ENCODE measurements at places on chromosomes 16 and 17.

DNA sequence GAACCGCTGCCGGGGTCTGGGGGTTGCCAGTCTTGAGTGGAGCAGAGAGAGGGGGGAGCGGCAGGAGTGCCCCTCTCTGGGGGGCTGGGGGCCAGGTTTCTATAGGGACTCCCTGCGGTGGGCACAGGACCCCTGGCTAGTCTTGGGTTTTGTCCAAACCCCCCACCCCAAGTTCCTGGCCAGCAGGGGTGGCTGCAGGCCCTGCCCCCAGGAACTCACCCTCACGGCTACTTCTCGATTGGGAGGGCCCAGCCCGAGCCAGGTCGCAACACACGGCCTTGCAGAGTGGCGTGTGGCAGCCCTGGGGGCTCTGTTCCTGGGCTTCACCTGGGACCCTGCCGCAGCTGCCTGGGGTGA lies 601 bp downstream of the CDH15 start:
- no peak for DNase-seq

GRCh38 chr17:42518755-42519545 lies 17.1 kb upstream of the NAGLU start:
- DNase-seq = no peak

GRCh38 chr17:44111777-44112176 lies 11.7 kb downstream of the HDAC5 start:
- DNase-seq = no peak

DNA sequence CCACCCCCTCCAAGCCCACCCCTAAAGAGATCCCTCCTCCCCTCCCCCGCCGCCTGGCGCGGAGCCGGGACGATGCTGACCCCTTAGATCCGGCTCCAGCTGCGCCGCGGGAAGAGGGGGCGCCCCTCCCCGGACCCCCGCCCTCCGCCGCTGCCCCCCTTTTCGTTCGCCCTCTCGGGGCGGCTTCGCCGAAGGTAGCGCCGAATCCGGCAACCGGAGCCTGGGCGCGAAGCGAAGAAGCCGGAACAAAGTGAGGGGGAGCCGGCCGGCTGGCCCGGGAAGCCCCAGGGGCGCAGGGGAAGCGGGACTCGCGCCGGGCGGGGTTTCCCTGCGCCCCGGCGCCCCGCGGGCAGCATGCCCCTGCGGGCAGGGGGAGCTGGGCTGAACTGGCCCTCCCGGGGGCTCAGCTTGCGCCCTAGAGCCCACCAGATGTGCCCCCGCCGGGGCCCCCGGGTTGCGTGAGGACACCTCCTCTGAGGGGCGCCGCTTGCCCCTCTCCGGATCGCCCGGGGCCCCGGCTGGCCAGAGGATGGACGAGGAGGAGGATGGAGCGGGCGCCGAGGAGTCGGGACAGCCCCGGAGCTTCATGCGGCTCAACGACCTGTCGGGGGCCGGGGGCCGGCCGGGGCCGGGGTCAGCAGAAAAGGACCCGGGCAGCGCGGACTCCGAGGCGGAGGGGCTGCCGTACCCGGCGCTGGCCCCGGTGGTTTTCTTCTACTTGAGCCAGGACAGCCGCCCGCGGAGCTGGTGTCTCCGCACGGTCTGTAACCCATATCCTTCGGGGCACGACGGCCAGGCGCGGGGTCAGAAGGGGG lies 623 bp downstream of the CACNA1G start:
- no peak for DNase-seq

DNA sequence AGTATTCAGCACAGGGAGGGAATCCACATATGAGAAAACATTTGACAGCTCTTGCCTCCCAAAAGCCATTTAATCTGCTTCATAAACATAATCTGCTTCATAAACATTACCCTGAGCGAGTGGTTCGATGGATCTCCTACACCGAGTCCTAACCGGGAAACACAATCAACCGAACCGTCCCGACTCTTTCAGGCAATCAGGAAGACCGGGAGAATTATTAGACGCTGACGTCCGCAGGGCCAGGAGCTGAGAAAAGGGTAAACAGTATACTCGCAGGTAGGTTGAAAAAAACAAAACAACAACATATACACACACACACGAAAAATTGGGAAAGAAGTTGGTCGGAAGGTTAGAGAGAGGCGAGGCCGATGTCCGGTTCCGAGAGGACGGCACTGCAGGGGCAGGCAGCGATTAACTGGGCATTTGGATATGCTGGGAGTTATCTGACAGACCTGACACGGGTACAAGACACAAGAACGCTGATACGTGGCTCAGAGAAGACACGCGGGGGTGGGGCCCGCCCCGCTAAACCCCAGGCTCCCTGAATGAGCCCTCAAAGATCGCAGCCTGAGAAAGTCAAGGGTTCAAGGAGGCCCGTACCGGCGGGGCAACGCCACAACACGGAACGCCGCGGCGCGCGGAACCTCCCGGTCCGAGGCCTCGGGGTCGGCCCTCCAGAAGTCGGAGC lies 585 bp downstream of the AP1G1 start:
- DNase-seq = no peak

- no peak for DNase-seq
These were observed 109.9 kb downstream of the METRNL start for GRCh38 chr17:83189044-83190003.

- no peak for DNase-seq
These were observed 8.6 kb downstream of the PIGQ start for GRCh38 chr16:578232-578869.

DNA sequence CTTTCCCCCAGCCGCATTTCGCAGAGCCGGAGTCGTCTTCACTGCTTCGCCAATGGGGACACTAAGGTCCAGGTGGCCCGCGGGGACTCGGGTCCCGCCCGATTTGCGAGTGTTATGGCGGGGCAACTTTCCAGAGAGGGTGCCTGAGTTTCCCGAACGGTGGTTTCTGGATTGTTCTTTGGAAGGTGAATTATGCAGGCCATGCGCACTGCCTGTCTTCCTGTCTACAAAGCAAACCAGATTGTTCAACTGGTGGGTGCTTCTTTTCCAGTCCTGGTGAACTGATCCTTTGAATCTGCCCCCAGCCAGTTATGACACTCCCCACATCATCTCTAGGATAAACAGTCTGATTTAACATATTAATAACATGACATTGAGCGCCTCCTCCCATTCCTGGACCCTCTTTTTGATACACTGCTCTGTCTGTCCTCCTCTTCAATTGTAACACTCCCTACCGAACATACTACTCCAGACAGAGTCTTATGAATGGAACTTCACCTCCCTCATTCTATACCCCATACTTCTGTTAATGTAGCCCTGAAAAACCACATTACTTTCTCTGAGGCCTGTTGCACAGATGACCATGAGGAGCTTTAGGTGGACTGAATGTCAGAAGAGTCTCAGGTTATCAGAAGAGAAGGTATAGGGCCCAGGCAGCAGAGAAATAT lies 159.0 kb downstream of the RAB11FIP4 start:
- DNase-seq = no peak

DNA sequence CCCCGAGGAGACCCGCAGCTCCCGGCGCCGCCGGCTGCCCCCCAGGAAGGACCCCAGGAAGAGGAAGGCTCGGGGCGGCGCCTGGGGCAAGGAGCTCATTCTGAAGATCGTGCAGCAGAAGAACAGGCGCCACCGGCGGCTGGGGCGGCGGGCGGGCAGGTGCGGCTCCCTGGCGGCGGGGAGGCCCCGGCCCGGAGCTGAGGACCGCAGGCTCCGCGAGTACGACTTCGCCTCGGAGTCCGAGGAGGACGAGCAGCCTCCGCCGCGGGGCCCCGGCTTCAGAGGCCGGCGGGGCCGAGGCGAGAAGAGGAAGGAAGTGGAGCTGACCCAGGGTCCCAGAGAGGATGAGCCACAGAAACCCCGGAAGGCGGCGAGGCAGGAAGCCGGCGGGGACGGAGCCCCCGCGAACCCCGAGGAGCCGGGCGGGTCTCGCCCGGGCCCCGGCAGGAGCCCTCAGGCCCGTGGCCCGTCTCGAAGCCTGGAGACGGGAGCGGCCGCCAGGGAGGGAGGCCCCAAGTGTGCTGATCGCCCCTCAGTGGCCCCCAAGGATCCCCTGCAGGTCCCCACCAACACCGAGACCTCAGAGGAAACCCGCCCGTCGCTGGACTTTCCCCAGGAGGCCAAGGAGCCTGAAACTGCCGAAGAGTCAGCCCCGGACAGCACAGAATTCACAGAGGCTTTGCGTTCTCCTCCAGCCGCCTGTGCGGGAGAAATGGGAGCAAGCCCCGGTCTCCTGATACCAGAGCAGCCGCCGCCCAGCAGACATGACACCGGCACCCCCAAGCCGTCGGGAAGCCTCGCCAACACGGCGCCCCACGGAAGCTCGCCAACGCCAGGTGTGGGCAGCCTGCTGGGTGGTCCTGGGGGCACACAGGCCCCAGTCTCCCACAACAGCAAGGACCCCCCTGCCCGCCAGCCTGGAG lies 22.3 kb upstream of the ZFPM1 start:
- DNase-seq = no peak

GRCh38 chr17:58309918-58310259 lies 18.7 kb downstream of the TSPOAP1 start:
- DNase-seq = no peak

- DNase-seq = no peak
These were observed 911.6 kb downstream of the KCNJ2 start for GRCh38 chr17:71080937-71081336.

- DNase-seq = no peak
These were observed 1.1 kb downstream of the HSD17B1 start for GRCh38 chr17:42553866-42554249.

GRCh38 chr17:3803308-3803640 lies 2.3 kb upstream of the ITGAE start:
- no peak for DNase-seq

All from activated naive CD8-positive, alpha-beta T cell treated with anti-CD3 and anti-CD28 coated beads, Interleukin-2, amount 50 U/mL, for 16 hours (primary cell).